ENCODE measurements at places on chromosomes 1 and 21. TPM values are rescaled to one million over a fixed set of nuclear protein-coding genes. Genes with fewer than 3 reads are reported as not detected.

The IQCC gene
- total RNA-seq: 4.7 TPM

The RGS13 gene
- not detected for total RNA-seq

The ITLN1 gene
- not detected for total RNA-seq

The S100A13 gene
- total RNA-seq: 143 TPM

The RIPPLY3 gene
- not detected for total RNA-seq

The L1TD1 gene
- 0.20 TPM for total RNA-seq

The RAB3B gene
- 15.1 TPM for total RNA-seq

The S100A8 gene
- total RNA-seq: 1.4 TPM

The PLEKHG5 gene
- 33.0 TPM for total RNA-seq

The LORICRIN gene
- total RNA-seq: not detected

The AMY2B gene
- total RNA-seq: 2.6 TPM

The RGL1 gene
- total RNA-seq: 1.3 TPM

The SLAMF6 gene
- not detected for total RNA-seq

The PCSK9 gene
- 39.6 TPM for total RNA-seq

DNA sequence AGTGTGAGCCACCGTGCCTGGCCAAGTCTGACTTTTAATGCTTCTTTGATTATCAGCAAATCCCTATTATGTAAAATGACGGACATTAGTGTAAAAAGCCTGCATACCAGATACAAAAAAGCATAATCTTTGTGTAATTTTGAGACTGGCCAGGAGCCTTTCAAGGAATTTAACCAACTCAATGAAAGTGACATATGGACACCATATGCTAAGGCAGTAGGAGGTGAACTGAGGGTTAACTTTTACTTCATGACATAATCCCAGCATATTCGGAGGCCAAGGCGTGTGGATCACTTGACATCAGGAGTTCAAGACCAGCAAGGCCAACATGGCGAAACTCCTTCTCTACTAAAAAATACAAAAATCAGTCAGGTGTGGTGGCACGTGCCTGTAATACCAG lies 94.6 kb downstream of the EIF4G3 start:
- no peak for DNase-seq
- no peaks in the 10 kb centered on the region for H3K27me3 ChIP-seq
- H3K4me1 ChIP-seq: peaks cover 21% of the 10 kb centered on the region
- H3K27ac ChIP-seq: no peak overlapping the region

DNA sequence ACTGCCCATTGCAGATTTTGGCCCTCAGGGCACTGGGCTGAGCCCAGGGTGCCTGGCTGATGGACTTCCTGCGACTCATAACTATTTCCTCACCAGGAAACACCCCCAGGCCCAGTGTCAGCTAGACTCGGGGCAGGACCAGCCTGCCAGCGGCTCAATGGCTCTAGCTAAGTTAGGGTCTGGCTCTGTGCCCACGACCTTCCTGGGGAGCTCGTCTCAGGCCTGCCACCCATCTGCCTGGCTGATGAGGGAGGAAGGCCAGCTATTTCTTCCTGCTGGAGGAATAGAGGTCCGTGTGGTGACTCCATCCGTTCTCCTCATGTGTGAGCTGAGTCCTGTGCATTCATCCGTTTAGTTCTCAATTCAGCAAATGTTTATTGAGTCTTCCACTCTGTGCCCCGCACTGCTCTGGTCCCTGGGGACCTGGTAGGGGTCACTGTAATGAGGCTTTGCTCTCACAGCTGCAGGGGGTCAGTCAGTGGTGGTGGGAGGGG lies 44.5 kb downstream of the KIRREL1 start:
- H3K36me3 ChIP-seq: no peaks in the 10 kb centered on the region
- H3K27me3 ChIP-seq: no peaks in the 10 kb centered on the region

DNA sequence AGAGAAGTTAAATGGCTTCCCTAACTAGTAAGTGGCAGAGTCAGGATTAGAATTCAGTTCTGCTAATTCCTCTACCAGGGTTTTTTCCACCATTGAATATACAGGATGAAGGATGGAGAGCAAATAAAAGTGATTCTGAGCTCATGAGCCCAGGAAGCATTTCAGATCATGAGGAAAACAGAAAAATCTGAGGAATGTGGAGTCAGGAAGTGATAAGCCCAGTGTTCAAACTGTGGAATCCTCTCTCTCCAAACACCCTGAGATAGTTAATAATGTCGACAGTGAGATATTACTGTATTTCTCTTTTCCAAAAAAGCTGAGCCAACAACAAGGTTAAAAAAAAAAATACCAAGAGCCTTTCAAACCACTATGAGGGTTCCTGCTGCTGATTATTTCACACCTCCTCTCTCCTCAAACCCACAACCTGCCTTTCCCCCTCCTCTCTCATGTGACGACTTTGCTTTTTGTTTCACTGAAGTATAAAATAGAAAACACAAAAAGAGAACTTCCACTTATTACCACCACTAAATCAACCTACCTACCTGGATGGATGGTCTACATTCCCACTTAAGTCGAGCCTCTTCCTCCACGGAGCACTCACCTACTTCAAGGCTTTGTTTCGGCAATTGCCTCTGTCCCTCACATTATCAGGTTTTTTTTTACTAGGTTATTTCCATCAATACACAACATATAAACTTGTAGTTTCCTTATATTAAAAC lies 8.9 kb downstream of the SLAMF1 start:
- H3K4me1 ChIP-seq: no peaks in the 10 kb centered on the region
- no peak overlapping the region for H3K4me3 ChIP-seq
- no peak overlapping the region for H3K27ac ChIP-seq
- H3K27me3 ChIP-seq: no peaks in the 10 kb centered on the region
- DNase-seq: no peak

GRCh38 chr21:40120940-40121575 lies 253.8 kb downstream of the PCP4 start:
- H3K36me3 ChIP-seq: no peaks in the 10 kb centered on the region
- no peak overlapping the region for H3K4me3 ChIP-seq
- H3K4me1 ChIP-seq: no peaks in the 10 kb centered on the region
- no peaks in the 10 kb centered on the region for H3K27me3 ChIP-seq

DNA sequence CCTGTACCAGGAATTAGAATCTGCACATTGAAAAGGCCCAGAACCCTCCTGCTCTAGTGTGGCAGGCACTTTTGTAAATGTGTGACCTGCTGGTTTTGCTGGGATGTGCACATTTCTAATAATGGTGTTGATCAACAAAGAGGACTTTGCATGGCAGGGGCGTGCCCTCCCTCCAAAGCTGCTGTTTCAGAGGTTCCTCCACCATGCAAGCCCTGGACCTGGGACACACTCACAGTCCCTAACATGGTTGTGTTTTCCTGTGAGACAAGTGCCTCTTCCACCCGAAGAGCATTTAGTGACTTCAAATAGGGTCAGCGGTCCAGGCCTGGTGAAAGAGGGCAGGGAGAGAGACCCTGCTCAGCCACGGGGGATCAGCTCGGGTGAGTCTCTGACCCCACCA lies 28.1 kb downstream of the TENT5C start:
- no peaks in the 10 kb centered on the region for H3K36me3 ChIP-seq
- DNase-seq: no peak
- no peaks in the 10 kb centered on the region for H3K27me3 ChIP-seq
- H3K4me1 ChIP-seq: no peaks in the 10 kb centered on the region
- H3K27ac ChIP-seq: no peak overlapping the region
- no peak overlapping the region for H3K4me3 ChIP-seq

GRCh38 chr1:23895082-23895481 lies 18.1 kb downstream of the CNR2 start:
- DNase-seq: no peak
- H3K27ac ChIP-seq: no peak overlapping the region
- no peaks in the 10 kb centered on the region for H3K36me3 ChIP-seq
- no peaks in the 10 kb centered on the region for H3K4me1 ChIP-seq
- no peak overlapping the region for H3K4me3 ChIP-seq
- no peaks in the 10 kb centered on the region for H3K27me3 ChIP-seq

DNA sequence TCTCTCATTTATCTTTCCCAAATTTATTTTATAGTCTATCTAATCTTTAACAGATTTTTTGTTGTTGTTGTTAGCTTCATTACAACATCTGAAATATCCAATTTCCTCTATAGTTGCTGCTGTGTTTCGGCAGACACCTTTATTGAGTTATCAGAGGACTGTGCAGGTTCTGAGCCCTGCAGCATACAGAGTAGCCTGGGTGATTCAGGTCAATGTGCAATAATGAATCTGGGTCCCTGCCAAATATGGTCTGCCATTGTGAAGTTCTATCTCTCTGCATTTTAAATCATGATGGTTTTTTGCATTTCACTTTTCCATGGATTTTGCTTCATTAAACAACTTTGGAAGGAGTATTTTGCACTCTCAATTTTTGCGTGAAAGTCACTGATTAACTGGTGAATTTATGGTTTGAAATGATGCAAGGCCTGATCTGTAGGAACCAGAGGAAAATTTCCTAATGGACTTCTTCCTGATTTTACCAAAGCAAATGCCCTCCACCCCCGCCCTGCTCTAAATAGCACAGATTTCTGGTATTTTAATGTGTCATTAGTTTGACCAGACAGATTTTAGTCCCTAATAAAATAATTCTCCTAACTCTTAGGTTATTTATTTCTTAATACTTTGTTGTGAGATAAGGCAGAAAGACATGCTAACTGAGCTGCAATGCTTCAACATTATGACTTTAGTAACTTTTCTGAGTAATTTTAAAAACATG lies 402.3 kb downstream of the PTBP2 start:
- no peak overlapping the region for H3K27ac ChIP-seq

DNA sequence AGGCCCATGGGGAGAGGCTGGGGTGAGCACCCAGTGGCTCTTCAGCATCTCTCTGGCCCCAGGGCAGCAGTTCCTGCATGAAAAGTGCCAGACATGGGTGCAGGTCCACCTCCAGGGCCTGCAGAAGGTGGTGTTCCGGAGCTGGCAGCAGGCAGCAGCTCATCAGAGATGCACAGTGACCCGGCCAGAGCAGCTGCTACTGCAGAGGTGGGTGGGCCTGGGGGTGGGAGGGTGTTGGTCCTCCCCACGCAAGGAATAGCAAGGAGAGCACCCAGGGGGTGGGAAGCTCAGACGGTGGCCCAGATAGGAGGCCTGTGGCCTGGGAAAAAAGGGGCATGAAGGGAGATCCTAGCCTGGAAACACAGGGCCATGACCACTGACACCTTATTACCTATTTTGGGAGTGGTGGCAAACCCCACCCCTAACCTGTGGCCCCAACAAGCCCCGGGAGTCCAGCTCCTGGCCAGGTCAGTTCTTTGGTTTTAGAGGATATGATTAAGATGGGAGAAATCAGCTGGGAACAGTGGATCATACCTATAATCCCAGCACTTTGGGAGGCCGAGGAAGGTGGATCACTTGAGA lies 20.2 kb downstream of the C1orf167 start:
- H3K27ac ChIP-seq: no peak overlapping the region
- H3K27me3 ChIP-seq: no peaks in the 10 kb centered on the region
- H3K4me3 ChIP-seq: no peak overlapping the region
- H3K4me1 ChIP-seq: peaks cover 5% of the 10 kb centered on the region
- no peaks in the 10 kb centered on the region for H3K36me3 ChIP-seq

- H3K36me3 ChIP-seq: no peaks in the 10 kb centered on the region
- DNase-seq: no peak
- H3K27ac ChIP-seq: no peak within 1 kb of the TSS
- no peaks in the 10 kb centered on the region for H3K4me1 ChIP-seq
- peaks cover 5% of the 10 kb centered on the region for H3K27me3 ChIP-seq
These were observed at the start of gene ETV3L for GRCh38 chr1:157099633-157100009. TSS of gene ETV3L (minus strand) at chr1:157099808. CDS start at chr1:157099523, 285 bp downstream.

GRCh38 chr1:83692524-83693381 lies 306.2 kb downstream of the TTLL7 start:
- H3K27ac ChIP-seq: no peak overlapping the region
- no peaks in the 10 kb centered on the region for H3K36me3 ChIP-seq
- no peaks in the 10 kb centered on the region for H3K4me1 ChIP-seq
- DNase-seq: no peak
- peaks cover 11% of the 10 kb centered on the region for H3K27me3 ChIP-seq

GRCh38 chr21:21831036-21831435 lies 832.8 kb downstream of the NCAM2 start:
- no peaks in the 10 kb centered on the region for H3K4me1 ChIP-seq
- no peaks in the 10 kb centered on the region for H3K27me3 ChIP-seq
- H3K4me3 ChIP-seq: no peak overlapping the region
- no peak for DNase-seq

GRCh38 chr1:245091818-245092637 lies 62.8 kb upstream of the KIF26B start:
- H3K27ac ChIP-seq: peak overlapping the region; percentile 55
- H3K4me1 ChIP-seq: peaks cover 23% of the 10 kb centered on the region
- peak; percentile 62 for DNase-seq
- H3K4me3 ChIP-seq: no peak overlapping the region

DNA sequence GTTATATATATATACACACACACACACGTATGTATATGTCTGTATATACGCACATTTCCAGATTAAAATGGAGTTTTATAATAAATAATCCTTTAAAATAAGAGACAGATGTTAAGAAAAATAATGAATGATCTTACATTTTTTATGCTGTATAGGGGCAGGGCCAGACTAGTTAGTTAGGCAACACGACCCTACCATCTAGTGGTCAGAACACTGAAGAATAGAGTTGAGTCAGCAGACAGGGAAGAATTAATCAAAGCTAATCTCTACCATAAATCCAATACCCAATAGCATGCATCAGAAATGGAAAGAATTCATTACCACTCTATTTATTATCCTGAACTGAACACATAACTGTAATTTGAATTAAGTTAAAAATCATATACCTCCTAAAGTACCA lies 156.7 kb downstream of the BRINP3 start:
- H3K27me3 ChIP-seq: no peaks in the 10 kb centered on the region
- peak; percentile 28 for DNase-seq
- no peak overlapping the region for H3K27ac ChIP-seq
- no peaks in the 10 kb centered on the region for H3K4me1 ChIP-seq
- H3K36me3 ChIP-seq: no peaks in the 10 kb centered on the region

- no peak overlapping the region for H3K4me3 ChIP-seq
- DNase-seq: no peak
- H3K36me3 ChIP-seq: no peaks in the 10 kb centered on the region
- H3K27ac ChIP-seq: no peak overlapping the region
- no peaks in the 10 kb centered on the region for H3K27me3 ChIP-seq
These were observed 57.9 kb downstream of the FGGY start for GRCh38 chr1:59354709-59355337.

- H3K4me1 ChIP-seq: no peaks in the 10 kb centered on the region
- no peak overlapping the region for H3K4me3 ChIP-seq
- no peak for DNase-seq
- no peaks in the 10 kb centered on the region for H3K36me3 ChIP-seq
- H3K27me3 ChIP-seq: no peaks in the 10 kb centered on the region
- no peak overlapping the region for H3K27ac ChIP-seq
These were observed 88.9 kb upstream of the TNFSF4 start for GRCh38 chr1:173295995-173296394.

GRCh38 chr1:155893389-155894142 lies 17.6 kb downstream of the RIT1 start:
- H3K4me1 ChIP-seq: peaks cover 41% of the 10 kb centered on the region
- H3K27me3 ChIP-seq: no peaks in the 10 kb centered on the region
- H3K36me3 ChIP-seq: peaks cover 4% of the 10 kb centered on the region
- peak; percentile 27 for DNase-seq
- H3K4me3 ChIP-seq: peak overlapping the region; percentile 37
- H3K27ac ChIP-seq: peak overlapping the region; percentile 81

All from HCT116 (cell line).